Activated T-helper 1 cell treated with anti-CD3 and anti-CD28 coated beads, Interleukin-12 subunit alpha, Interleukin-12 subunit beta, Interleukin-2, Interleukin-4 antibody, amounts not matched to agents 30 ng/mL and 10 ng/mL and 1 ng/mL, durations not matched to agents 14 hours and 24 hours and 36 hours (primary cell): ENCODE measurements at places on chromosomes 16 and 17. TPM values are rescaled to one million over a fixed set of nuclear protein-coding genes. Genes with fewer than 3 reads are reported as not detected.

P2RX1 gene
- total RNA-seq, result 0.13 and 0.34 TPM in 2 replicates

SLC16A11 gene
- 0.34 and 0.47 TPM in 2 replicates for total RNA-seq

DNA sequence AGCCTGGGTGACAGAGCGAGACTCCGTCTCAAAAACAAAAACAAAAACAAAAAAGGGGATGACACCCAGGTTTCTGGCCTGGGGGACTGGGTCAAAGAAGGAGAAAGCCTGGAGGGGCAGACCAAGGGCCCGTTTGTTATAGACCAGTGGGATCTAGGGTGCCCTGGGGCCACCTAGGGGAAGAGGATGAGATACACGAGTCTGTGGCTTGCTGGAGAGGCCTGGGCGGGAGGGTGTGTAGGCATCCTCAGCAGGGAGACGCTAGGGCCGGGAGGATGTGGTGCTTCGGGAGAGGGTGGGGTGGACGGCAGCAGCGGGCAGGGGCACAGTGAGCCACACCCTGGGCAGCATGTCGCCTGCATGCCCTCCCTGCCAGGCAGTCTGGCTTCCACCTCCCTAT, 17.1 kb upstream of the CRK start:
- H3K4me3 ChIP-seq, result no peak overlapping the region
- no peaks in the 10 kb centered on the region for H3K27me3 ChIP-seq
- no peak for DNase-seq
- peaks cover 24% of the 10 kb centered on the region for H3K36me3 ChIP-seq

DNA sequence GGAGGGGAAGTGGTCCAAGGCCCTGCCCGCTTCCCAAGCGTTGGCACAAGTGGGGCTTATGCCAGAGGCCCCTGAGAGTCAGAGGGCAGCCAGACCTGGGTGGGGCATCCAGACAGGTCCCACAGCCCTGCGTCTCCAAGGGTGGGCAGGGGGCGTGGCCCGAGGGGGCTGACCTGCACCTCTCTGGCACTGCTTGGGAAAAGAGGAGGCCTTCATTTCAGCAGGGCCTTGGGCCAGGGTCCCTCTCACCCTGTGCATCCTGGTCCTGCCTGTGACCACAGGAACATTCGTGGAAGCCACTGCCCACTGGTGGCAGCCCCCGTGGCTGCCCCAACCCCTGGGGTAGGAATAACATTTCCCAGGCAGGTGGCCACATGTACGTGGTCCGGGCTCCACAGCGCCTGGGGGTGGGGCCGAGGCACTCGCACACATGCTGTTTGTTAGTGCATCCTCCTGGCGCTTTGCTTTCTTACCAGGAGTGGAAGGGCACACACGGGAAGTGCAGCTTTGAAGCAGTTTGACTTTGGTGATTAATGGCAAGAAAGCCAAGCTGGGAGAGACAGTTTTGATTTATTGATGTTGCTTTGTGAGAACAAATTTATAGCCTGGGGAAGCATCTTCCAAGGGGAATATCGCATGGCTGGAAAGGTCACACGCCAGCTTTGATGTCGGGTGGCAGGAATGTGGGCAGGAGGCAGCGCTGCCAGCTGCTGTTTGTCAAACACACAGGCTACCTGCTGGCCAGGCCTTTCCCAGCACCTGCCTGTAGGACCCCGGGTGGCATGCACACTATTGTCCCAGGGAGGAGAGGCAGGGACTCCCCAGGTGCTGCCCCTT, 4.3 kb downstream of the CENPX start:
- no peak overlapping the region for H3K4me3 ChIP-seq
- H3K27me3 ChIP-seq, result no peaks in the 10 kb centered on the region
- H3K4me1 ChIP-seq, result peaks cover 9% of the 10 kb centered on the region

DNA sequence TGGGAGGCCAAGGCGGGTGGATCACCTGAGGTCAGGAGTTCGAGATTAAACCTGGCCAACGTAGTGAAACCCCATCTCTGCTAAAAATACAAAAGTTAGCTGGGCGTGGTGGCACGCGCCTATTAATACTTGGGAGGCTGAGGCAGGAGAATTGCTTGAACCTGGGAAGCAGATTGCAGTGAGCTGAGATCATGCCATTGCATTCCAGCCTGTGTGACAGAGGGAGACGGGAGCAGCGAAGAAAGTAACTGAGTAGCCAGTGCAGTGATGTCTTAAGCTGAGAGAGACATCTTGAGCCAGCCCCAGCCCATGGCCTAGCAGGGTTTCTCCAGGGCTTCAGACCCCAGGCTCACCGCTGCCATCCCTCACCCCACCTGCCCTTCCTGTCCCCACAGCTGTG, 9.8 kb upstream of the SMIM5 start:
- H3K27ac ChIP-seq, result no peak overlapping the region
- no peaks in the 10 kb centered on the region for H3K36me3 ChIP-seq
- H3K27me3 ChIP-seq, result no peaks in the 10 kb centered on the region
- H3K4me3 ChIP-seq, result no peak overlapping the region

DNA sequence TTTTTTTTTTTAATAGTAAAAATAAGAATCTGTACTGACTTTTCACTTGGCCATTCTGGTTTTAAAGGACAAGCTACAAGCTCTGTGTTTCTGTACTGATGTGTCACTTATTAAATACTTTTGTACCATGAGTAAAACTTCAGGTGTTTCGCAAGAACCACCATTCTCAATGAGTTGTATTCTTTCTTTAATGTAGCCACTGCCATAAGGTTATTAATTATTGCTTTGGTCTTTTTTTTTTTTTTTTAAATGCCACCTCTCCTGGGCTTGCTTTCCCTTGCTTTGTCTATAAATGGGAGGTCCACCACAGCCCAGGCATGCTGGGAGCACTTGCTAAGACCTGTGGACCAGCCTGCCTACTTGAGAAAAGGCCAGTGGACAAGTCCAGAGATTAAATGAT, 8.4 kb downstream of the ARL2BP start:
- H3K27me3 ChIP-seq, result no peaks in the 10 kb centered on the region
- no peak for DNase-seq
- peaks cover 20% of the 10 kb centered on the region for H3K36me3 ChIP-seq
- no peaks in the 10 kb centered on the region for H3K4me1 ChIP-seq
- H3K27ac ChIP-seq, result no peak overlapping the region

KRT14 gene
- not detected in 2 replicates for total RNA-seq

- peak; percentile 27 for DNase-seq
- H3K27ac ChIP-seq, result peak overlapping the region; percentile 32
- H3K4me3 ChIP-seq, result peak overlapping the region; percentile 46
- peaks cover 36% of the 10 kb centered on the region for H3K4me1 ChIP-seq
- peaks cover 18% of the 10 kb centered on the region for H3K36me3 ChIP-seq
These were observed 4.3 kb upstream of the GGA2 start for GRCh38 chr16:23514381-23515152.

RTN4RL1 gene
- 1.0 TPM in 2 replicates for total RNA-seq

DNA sequence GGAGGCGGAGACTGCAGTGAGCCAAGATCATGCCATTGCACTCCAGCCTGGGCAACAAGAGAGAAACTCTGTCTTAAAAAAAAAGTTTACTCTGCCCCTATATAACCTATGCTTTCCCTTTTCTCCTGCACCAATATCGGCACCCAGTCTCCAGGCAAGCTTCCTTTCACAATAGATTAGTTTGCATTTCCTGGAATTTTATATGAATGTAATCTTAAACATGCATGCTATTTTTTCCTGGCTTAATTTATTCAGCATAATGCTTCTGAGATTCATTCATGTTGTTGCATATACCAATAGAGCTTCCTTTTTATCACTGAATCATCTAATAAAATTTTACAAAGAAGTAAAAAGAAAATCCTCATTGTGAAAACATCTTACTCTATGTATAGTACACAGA, 59.4 kb downstream of the USP32 start:
- H3K36me3 ChIP-seq, result peaks cover 9% of the 10 kb centered on the region
- no peak overlapping the region for H3K4me3 ChIP-seq
- H3K4me1 ChIP-seq, result peaks cover 11% of the 10 kb centered on the region
- no peak for DNase-seq

KDM6B gene
- total RNA-seq, result 163 and 177 TPM in 2 replicates
